ENCODE measurements at places on chromosomes 13 and 19.
A peak's percentile ranks its signal among the peaks of the same experiment; 100 is the strongest.

DNA sequence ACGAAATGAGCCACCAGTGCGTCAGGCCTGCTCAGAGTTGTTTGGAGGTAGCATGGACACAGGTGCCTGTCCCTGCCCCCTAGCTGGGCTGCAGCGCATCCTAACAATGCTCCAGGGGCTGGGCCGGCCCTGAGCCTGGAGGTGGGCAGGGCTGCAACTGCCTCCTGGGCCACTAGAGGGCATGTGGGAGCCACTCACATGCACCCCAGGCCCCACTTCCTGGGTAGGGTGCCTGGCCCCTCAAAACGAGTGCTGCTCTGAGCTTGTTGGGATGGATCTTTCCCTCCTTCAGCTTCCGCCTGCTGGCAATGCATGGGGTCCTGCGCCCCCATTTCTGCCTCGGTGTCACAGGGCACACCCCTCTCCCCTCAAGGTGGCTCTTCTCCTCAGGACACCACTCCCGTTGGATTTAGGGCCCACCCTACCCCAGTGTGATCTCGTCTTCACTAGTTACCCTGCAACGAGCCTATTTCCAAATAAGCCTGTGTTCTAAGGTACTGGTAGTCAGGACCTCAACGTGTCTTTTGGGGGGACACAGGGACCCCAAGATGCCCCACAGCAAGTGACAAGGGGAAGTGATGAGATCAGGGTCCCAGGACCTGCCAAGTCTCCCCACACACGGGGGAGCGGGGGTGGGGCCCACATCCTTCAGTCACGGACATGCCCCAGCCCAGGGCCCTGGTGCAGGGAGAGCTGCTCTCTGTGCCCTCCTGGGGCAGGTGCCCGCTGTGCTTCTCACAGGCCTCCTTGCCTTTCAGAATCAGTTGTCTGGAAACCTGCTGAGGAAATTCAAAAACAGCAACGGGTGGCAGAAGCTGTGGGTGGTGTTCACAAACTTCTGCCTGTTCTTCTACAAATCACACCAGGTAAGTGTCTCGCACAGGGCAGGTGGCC, 131.3 kb downstream of the STK24 start:
- peak; percentile 88 for DNase-seq
- no peak overlapping the region for H3K4me3 ChIP-seq
- H3K27ac ChIP-seq, result peak overlapping the region; percentile 83
- H3K36me3 ChIP-seq, result peaks cover 4% of the 10 kb centered on the region
- H3K27me3 ChIP-seq, result no peaks in the 10 kb centered on the region
- H3K4me1 ChIP-seq, result peaks cover 17% of the 10 kb centered on the region

- no peak for DNase-seq
- no peak overlapping the region for H3K4me3 ChIP-seq
- H3K36me3 ChIP-seq, result no peaks in the 10 kb centered on the region
- H3K27me3 ChIP-seq, result no peaks in the 10 kb centered on the region
- H3K4me1 ChIP-seq, result no peaks in the 10 kb centered on the region
- no peak overlapping the region for H3K27ac ChIP-seq
These were observed 32.3 kb downstream of the ADPRHL1 start for GRCh38 chr13:113420833-113421600.

DNA sequence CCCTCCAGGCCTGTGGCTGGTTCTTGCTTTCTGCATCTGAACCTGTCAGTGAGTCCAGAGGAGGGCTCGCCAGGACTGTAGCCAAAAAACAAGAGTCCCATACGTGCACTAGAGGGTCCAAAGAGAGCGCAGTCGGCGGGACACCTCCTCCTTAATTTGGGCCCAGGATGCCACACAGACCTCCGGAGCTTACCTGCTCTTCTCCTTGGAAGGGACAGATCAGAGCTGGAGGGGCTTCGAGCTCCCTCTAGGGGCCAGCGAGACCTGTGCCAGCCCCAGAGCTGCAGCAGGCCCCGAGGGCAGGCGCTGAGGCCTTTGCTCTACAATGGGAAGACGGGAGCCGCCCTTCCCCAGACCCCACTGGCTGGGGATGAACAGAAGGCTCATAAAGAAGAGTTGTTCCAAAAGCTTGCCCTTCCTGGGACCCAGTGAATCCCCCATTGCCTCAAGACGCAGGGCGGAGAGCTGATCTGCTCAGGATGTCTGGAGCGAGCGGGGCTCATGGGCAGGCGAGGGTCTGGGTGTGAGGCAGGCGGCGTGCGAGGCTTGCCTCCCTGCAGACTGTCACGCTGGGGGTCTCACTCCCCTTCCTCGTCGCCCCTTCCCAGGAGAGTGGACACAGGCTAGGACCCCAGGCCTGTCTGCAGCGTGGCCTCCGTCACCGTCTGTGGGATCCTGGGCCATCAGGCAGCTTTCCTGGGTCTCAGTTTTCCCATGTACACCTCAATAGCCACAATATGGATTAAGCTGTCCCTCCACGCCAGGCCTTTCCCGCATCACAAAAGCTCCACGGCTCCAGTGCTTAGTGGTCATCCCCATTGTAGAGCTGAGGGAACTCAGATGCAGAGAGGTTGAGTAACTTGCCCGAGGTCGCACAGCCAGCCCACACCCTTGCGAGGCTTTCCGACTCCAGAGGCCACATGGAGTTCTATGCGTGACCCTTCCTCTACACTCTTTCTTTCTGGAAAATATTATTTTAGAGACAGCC, 46.9 kb upstream of the VSTM2B start:
- H3K27ac ChIP-seq, result no peak overlapping the region
- peak; percentile 21 for DNase-seq

DNA sequence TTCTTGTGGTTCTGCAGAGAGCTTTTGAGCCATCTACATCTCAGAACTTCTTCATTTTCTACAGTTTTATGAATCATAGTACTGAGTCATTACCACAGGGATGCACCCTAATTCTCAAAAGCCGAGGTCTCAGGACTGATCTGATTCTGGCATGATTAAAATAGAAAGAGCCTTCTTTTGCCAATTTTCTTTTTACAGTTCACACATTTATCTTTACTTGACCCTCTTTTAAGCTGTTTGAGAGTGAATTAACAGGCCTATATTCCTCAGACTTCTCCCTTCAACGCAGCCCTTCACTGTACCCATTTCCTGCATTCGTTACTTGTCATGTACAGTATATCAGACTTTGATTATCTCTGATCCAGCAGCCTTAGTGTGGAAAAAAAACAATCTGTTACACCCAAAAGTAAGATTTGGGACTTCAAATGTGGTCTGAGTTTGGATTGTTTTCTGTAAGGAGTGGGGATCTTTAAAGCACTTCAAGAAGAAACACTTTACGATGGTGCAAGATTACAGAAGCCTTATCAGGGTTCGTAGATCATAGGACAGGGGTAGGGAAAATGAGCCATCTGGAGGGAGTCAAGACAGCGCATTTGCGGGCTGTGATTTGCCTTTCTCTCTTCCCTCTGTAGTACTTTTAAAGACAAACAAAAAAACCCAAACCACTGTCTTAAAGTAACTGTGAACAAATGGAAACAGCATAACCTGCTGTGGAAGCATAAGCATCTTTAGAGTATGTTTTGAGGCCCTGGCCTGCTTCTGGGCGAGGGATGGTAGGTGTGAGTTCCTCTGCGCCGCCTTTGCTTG, 15.3 kb upstream of the GPR183 start:
- H3K27ac ChIP-seq, result peak overlapping the region; percentile 93
- H3K4me1 ChIP-seq, result peaks cover 84% of the 10 kb centered on the region
- no peaks in the 10 kb centered on the region for H3K27me3 ChIP-seq
- peak overlapping the region; percentile 27 for H3K4me3 ChIP-seq

- H3K36me3 ChIP-seq, result no peaks in the 10 kb centered on the region
- peaks cover 6% of the 10 kb centered on the region for H3K4me1 ChIP-seq
- H3K27me3 ChIP-seq, result peaks cover 47% of the 10 kb centered on the region
- no peak overlapping the region for H3K27ac ChIP-seq
These were observed 152.5 kb downstream of the IER2 start for GRCh38 chr19:13302526-13303270.

All from activated CD4-positive, alpha-beta memory T cell treated with anti-CD3 and anti-CD28 coated beads for 36 hours (primary cell).